ENCODE measurements at places on chromosomes 3 and 15. TPM values are rescaled to one million over a fixed set of nuclear protein-coding genes. Genes with fewer than 3 reads are reported as not detected.

TRIP4 gene
- 26.2 TPM for total RNA-seq

PPP1R14D gene
- total RNA-seq = not detected

- peak; percentile 93 for DNase-seq
These were observed 34.1 kb downstream of the ZNF710 start for GRCh38 chr15:90035095-90035839.

- DNase-seq = no peak
These were observed 43.4 kb downstream of the ARMC8 start for GRCh38 chr3:138230525-138230924.

All from posterior vena cava (tissue), 2 donors.